ENCODE measurements at places on chromosomes 7 and 10. TPM values are rescaled to one million over a fixed set of nuclear protein-coding genes. Genes with fewer than 3 reads are reported as not detected.

The SEC23IP gene
- 75.2 TPM for total RNA-seq

The RAB18 gene
- total RNA-seq = 62.6 TPM

The SYT15 gene
- total RNA-seq = 1.6 TPM

The SLC13A1 gene
- total RNA-seq = not detected

The COPS6 gene
- 78.4 TPM for total RNA-seq

The HOXA3 gene
- total RNA-seq = 2.8 TPM

The HOXA4 gene
- total RNA-seq = 1.8 TPM

The STOX1 gene
- total RNA-seq = 4.7 TPM

GRCh38 chr10:7547206-7547605 lies 119.6 kb downstream of the ITIH5 start:
- no peaks in the 10 kb centered on the region for H3K36me3 ChIP-seq
- no peak overlapping the region for H3K4me3 ChIP-seq
- no peak for DNase-seq
- no peak overlapping the region for H3K27ac ChIP-seq
- no peaks in the 10 kb centered on the region for H3K27me3 ChIP-seq

- no peaks in the 10 kb centered on the region for H3K36me3 ChIP-seq
- H3K4me1 ChIP-seq = no peaks in the 10 kb centered on the region
- no peaks in the 10 kb centered on the region for H3K27me3 ChIP-seq
- H3K27ac ChIP-seq = peak overlapping the region; percentile 15
Observed at GRCh38 chr7:137975221-137975620, 26.7 kb downstream of the CREB3L2 start.

- H3K27ac ChIP-seq = peak overlapping the region; percentile 99
- peak overlapping the region; percentile 81 for H3K4me3 ChIP-seq
- H3K36me3 ChIP-seq = no peaks in the 10 kb centered on the region
Observed at GRCh38 chr7:158829021-158829341, 328 bp downstream of the ESYT2 start.

- H3K36me3 ChIP-seq = no peaks in the 10 kb centered on the region
- no peak overlapping the region for H3K4me3 ChIP-seq
- no peak overlapping the region for H3K27ac ChIP-seq
Observed at GRCh38 chr7:45923290-45923689, 2.2 kb upstream of the IGFBP3 start.

- H3K4me1 ChIP-seq = no peaks in the 10 kb centered on the region
- H3K4me3 ChIP-seq = no peak overlapping the region
- no peak overlapping the region for H3K27ac ChIP-seq
- no peaks in the 10 kb centered on the region for H3K27me3 ChIP-seq
Observed at GRCh38 chr7:46909601-46910051, 672.3 kb downstream of the TNS3 start.

GRCh38 chr7:139393621-139394211 lies 34.0 kb downstream of the LUC7L2 start:
- H3K4me3 ChIP-seq = no peak overlapping the region
- no peaks in the 10 kb centered on the region for H3K27me3 ChIP-seq

DNA sequence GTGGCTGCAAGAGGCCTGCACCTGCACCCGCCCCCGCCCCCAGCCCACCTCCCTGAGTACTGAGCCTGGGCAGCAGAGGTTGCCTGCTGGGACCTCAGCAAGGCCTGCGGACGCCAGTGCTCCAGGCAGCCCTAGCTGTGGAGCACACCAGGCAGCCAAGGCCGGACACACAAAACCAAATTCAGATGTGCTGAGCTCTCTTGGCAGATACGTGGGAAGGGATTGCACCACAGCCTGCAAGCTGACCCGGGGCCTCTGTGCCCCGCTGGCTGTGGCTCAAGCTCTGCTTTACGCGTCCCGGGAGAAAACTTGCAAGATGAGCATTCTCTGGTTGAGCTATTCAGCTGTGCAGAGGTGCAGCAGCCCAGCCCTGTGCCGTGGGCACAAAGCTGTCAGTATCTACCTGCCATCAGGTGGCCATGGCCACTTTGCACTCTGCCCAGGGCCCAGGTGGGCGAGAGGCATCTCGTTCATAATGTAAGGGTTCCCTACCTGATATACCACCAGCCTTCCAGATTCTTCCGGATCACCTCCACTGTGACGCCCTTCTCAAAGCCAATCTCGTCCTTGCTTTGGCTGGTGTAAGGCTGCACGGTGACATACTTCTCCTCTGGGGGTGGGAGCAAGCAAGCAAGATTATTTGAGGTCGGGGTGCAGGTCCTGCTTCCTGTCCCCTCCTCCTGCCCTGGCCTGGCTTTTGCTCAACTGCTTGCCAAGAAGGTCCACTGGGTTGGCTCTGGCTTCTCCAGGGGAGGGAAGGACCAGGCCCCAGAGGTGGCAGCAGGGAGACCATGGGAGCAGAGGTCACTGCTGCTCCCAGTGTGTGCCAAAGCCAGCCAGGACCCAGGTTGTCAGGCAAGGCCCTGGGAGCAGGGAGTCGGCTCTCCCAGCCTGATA lies 123.4 kb downstream of the NEURL1 start:
- DNase-seq = no peak
- H3K27me3 ChIP-seq = no peaks in the 10 kb centered on the region
- H3K36me3 ChIP-seq = peaks cover 7% of the 10 kb centered on the region
- H3K4me3 ChIP-seq = no peak overlapping the region
- no peak overlapping the region for H3K27ac ChIP-seq

GRCh38 chr7:93945756-93946535 lies 24.4 kb downstream of the GNG11 start:
- H3K27me3 ChIP-seq = no peaks in the 10 kb centered on the region
- no peak overlapping the region for H3K4me3 ChIP-seq
- H3K4me1 ChIP-seq = no peaks in the 10 kb centered on the region
- H3K27ac ChIP-seq = no peak overlapping the region

DNA sequence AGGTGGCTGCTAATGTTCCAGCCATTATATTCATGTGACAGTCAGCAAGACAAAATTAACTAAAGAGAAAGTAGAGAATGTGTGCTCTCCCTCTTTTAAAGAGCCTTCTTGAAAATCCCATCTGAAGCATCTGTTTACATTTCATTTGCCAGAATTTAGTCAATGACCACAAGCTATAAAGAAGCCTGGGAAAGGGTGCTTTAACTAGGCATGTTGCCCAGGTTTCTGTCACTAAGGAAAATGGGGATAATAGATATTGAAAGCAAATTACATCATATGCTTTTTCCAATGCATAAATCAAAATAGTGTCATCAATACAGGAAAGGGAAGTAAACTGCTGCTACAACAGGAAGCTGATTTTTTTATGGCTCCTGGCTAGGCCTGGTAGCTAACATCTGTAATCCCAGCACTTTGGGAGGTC lies 67.7 kb downstream of the ELAPOR2 start:
- H3K27me3 ChIP-seq = no peaks in the 10 kb centered on the region
- no peak overlapping the region for H3K27ac ChIP-seq

DNA sequence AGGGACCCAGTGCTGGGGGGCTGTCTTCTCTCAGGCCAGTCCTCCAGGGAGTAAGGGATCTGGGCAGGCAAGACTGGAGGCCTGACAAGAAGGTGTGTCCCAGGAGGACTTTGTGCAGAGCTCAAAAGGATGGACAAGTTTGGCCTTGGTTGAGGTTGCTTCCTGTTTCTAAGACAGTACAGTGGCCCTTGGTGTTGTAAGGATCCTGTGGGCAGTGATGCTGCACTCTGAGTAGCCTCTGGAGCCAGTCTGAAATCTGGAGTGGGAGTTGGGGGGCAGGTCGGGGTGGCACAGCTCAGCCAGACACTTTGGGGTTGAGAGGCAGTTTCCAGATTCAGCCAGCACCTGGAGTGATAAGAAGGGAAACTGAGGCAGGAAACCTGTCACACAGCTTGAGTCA lies 139.2 kb upstream of the ZMIZ1 start:
- no peak overlapping the region for H3K27ac ChIP-seq
- no peaks in the 10 kb centered on the region for H3K36me3 ChIP-seq
- no peaks in the 10 kb centered on the region for H3K4me1 ChIP-seq

DNA sequence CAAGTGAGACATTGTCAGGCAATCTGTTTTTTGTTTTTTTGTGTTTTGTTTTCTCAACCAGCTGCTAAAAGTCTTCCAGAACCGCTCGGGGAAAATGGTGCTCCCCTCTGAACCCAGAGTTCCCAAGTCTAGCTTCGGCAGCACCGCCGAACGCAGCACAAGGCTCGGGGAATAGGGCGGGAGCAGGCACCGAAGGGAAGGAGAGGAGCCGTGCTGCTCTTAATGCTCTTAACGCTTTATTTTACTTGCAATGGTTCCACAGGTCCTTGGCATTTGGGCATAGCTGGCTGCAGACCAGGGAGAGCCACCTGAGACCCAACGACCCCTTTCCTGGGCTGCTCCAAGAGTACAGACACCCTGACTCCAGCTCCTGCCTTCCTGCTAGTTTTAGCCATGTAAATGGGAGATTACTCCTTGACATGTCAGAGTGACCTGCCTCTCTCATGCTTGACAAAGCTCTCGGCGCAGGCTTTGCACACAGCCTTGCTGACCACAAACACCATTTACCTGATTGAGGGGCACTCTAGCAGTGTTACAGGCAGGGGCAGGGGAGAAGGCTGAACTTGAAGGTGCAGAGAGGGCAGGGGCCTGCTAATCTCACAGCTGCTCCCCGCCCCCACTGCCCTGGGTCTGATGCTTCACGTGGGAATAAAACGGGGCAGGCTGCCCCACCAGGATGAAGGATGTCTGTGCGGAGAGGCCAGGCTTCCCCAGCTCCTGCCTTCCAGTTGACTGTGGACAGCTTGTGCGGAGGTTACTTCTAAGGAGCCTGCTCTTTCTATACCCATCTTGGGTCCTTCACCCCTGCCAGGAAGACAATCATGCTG lies 58.6 kb upstream of the EFCAB10 start:
- peaks cover 7% of the 10 kb centered on the region for H3K4me1 ChIP-seq
- no peak overlapping the region for H3K4me3 ChIP-seq
- no peaks in the 10 kb centered on the region for H3K36me3 ChIP-seq
- H3K27me3 ChIP-seq = no peaks in the 10 kb centered on the region

DNA sequence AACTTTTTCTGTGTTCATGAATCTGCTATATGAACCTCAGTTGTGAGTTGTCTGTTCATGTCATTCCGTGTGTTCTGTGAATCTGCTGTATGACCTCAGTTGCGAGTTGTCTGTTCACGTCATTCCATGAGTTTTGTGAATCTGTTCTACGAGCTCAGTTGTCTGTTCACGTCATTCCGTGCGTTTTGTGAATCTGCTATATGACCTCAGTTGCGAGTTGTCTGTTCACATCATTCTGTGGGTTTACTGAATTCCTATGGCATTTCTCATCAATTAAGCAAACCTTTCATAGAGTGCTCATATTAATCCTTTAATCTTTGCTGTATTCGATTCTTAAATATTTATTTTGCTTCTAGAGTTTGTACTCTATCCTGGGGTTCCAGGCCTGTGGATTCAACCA lies 150.6 kb downstream of the DIP2C start:
- no peak overlapping the region for H3K27ac ChIP-seq
- no peaks in the 10 kb centered on the region for H3K36me3 ChIP-seq
- DNase-seq = no peak
- peaks cover 5% of the 10 kb centered on the region for H3K4me1 ChIP-seq

DNA sequence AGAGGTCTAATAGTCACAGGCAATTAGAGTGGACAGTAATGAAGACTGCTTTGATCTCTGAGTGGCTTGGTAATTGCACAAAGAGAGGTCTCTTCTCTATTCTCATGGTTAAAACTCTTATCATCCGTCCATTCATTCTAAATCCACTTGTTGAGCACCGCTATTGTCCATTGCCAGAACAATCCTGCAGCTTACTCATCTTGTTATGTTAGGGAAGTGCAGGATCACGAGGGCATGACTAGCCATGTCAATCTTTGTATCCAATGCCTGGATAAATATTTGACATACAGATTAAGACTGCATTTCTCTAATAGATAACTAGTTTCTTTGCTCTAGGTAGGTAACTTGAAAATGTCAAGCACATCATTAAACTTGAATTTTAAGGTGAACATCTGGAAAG lies 14.9 kb downstream of the SFTPD start:
- no peak overlapping the region for H3K27ac ChIP-seq
- no peak overlapping the region for H3K4me3 ChIP-seq
- H3K36me3 ChIP-seq = no peaks in the 10 kb centered on the region
- H3K27me3 ChIP-seq = no peaks in the 10 kb centered on the region
- H3K4me1 ChIP-seq = peaks cover 5% of the 10 kb centered on the region
- DNase-seq = no peak

DNA sequence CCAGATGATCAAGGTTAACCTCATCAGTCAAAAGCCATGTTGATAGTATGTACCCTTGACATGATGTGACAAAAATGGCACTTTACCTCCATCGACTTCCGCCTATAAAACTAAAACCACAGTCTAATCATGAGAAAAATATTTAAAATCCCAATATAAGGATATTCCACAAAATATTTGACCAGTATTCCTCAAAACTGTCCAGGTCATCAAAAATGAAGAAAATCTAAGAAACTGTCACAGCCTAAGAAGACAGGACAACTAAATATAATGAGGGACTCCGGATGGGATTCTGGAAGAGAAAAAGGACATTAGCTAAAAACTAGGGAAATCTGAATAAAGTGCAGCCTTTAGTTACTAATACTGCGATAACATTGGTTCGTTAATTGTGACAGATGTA lies 67.6 kb downstream of the XPNPEP1 start:
- H3K36me3 ChIP-seq = no peaks in the 10 kb centered on the region
- no peaks in the 10 kb centered on the region for H3K4me1 ChIP-seq
- no peaks in the 10 kb centered on the region for H3K27me3 ChIP-seq
- no peak overlapping the region for H3K4me3 ChIP-seq
- H3K27ac ChIP-seq = no peak overlapping the region

GRCh38 chr7:27199849-27200760 lies at the start of gene HOXA13:
Gene HOXA13, minus strand, starts transcription at chr7:27200091. Its CDS starts 14 bp downstream, at chr7:27200077.
- peak within 1 kb of the TSS; percentile 81 for H3K4me3 ChIP-seq
- H3K4me1 ChIP-seq = no peaks in the 10 kb centered on the region
- H3K36me3 ChIP-seq = no peaks in the 10 kb centered on the region
- peak; percentile 91 for DNase-seq
- H3K27me3 ChIP-seq = no peaks in the 10 kb centered on the region
- H3K27ac ChIP-seq = peak within 1 kb of the TSS; percentile 96
